Activated CD4-positive, alpha-beta T cell treated with anti-CD3 and anti-CD28 coated beads, Interleukin-10, Interleukin-2, amounts not matched to agents 100 ng/mL and 50 ng/mL, durations not matched to agents 16 hours and 8 hours (primary cell): ENCODE measurements at places on chromosomes 12 and 14.

GRCh38 chr12:49487605-49488004 is 51.2 kb upstream of the KCNH3 start:
- no peak for DNase-seq

DNA sequence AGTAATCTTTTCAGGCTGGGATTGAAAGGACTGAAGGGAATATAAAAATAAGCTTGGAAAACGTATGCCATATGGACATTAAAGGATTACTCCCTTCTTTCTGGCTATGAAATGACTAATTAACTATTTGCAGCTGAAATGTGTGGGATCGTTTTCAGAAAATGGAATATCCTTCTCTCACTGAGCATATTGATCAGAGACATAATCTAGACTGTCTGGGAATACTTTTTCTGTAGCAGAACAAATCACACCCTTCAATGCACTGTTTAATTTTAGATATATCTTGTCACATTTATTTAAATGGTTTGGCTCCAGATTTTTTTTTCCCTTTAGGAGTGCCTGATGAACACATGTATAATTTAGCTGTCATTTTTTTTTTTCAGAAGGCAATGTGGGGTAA is 10.8 kb upstream of the ACTR10 start:
- no peak for DNase-seq

- no peak for DNase-seq
Observed at GRCh38 chr12:122063694-122064024, 14.9 kb upstream of the MLXIP start.

DNA sequence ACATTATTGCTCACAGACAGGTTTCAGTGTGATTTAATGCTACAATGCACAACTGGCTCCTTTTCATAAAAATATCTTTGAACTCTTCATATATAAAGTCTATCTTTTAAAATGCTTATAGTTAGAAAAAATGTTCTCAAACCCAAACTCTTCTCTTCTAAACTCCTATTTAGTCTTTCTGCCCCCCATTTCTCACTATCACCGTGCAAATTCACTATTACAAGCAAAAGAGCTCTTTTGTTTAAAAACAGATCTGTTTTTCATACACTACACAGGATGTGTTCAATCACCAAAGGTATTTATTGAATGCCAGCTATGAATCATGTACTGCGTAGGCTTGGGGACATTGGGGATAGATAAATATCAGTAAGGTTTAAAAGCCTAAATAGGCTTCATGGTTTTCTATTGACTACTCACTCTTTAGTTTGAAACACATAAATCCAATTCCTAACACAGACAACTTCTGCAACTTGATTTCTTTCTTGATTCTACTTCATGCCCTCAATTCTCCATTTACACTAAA is 692.3 kb downstream of the C12orf50 start:
- no peak for DNase-seq

- DNase-seq = no peak
Observed at GRCh38 chr12:107564946-107565345, 120.7 kb upstream of the PWP1 start.

- DNase-seq = no peak
Observed at GRCh38 chr14:46322076-46322475, 329.5 kb downstream of the RPL10L start.

DNA sequence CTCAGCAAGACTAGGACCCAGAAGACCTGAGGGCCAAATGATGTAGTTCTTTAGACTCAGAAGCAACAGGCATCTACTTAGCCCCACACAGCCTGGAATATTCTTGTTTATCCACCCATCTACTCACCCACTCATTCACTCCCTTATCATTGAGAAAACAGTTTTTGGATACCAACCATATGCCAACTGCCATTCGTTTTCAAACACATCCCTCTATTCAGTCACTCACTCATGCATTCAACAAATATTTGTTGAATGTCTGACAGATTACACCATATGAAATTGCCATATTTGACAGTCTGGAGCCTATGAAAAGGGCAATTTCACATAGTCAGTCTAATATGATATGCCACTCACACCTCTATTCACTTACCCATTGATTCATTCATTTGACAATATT is 103.2 kb downstream of the NT5DC3 start:
- DNase-seq = no peak

DNA sequence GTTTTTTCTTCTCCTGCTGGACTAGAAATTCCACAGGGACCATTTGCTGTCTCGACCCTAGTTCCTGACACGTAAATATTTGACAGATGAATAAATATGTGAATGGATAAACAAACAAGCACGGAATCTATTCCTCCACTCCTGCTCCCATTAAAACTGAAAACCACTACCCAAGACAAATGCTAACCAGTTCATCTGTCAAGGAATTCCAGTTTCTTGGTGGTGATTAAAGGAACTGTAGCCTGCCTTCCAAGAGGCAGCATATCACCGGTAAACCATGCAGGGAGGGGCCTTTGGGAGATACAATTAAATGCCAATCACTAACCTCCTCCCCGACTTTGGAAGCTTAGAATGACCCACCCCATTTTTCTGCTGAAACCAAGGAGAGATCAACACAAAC is 95.4 kb downstream of the TTC7B start:
- DNase-seq = no peak

DNA sequence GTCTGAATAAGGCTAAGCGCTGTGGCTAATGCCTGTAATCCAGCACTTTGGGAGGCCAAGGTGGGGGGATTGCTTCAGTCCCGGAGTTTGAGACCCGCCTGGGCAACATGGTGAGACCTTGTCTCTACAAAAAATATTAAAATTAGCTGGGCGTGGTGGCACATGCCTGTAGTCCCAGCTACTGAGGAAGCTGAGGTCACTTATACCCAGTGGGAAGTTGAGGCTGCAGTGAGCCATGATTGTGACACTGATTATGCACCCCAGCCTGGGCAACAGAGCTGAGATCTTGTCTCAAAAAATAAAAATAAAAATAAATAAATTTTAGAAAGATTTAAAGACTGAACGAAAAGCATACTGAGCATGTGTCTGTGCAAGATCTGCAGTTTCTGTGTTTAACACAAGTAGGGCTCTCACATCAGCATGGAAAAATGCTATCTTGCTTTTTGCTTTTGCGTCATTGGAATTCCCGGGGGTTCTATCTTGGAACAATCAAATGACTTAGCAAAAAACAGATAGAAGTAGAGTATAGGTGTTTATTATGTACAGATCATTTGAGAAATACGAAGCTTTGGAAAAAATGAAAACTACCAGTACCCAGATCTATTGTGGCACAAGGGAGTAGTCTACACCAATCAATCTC is 161.9 kb downstream of the CAPZA3 start:
- DNase-seq = no peak

DNA sequence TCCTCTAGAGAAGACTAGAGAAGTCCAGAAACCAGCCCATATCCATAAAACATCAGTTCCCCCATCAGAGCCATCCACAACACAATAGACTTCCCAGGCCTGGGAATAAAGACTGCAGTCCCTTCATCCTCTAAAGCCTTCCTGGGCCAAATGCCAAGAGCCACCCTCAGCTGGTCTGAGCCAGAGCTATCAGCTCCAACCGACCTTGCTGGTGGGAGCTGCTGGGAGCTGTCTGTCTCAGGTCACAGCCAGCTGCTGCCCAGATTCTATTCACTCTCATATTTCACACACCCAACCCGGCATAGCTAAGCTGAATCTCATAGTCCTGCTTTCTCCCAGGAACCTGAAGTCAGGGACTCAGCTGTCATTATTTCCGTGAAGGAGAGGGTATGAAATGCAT is 10.9 kb upstream of the TFCP2 start:
- DNase-seq = no peak

GRCh38 chr12:93081810-93082165 is 152.7 kb upstream of the EEA1 start:
- DNase-seq = no peak

GRCh38 chr14:105682956-105683570 is 156.7 kb downstream of the TMEM121 start:
- no peak for DNase-seq

DNA sequence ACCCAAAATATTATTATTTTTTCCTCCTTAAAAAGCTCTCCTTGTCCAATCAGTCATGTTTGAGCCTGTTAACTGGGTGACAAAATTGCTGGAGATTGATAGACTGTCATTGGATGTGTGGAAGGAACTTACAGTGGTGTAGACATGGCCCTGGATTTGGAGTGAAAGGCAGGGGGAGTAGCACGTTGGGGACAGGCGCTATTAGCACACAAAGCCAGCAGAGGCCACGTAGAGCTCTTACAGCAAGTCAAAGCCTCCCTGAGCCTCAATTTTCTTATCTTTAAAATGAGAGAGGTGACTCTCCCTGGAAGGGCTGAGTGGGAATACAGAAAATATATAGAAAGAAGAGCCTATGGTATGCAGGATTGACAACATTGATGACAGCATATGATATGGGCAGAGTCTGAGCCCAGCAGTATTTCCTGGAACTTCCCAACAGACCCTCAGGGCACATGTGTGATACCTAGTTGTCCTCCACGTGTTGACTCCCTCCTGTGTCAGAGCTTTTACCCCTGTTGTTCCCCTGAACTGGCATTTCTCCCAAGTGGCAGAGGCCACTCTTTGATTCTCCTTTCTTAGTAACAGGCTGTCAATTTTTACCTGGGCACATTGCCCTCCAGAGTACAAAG is 504.9 kb downstream of the VRK1 start:
- DNase-seq = no peak

DNA sequence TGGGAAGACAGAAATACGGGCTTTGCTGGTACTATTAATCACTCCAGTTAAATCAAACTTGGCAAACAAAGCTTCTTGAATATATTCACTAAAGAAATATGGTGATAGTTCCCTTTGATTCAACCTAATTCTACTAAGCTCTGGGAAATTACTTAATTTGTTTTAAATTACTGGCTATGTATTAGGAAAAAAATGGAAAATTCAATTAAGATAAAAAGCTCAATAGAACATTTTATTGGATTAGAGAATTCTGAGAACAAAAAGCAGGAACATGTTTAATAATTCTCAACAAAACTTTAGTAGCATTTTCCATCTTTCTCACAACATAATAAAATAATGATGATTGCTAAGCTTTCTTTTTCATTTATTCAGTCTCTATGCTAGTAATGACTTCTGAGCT is 30.2 kb downstream of the BDKRB1 start:
- DNase-seq = no peak

GRCh38 chr12:14956024-14956891 is 5.1 kb downstream of the ARHGDIB start:
- peak; percentile 79 for DNase-seq

DNA sequence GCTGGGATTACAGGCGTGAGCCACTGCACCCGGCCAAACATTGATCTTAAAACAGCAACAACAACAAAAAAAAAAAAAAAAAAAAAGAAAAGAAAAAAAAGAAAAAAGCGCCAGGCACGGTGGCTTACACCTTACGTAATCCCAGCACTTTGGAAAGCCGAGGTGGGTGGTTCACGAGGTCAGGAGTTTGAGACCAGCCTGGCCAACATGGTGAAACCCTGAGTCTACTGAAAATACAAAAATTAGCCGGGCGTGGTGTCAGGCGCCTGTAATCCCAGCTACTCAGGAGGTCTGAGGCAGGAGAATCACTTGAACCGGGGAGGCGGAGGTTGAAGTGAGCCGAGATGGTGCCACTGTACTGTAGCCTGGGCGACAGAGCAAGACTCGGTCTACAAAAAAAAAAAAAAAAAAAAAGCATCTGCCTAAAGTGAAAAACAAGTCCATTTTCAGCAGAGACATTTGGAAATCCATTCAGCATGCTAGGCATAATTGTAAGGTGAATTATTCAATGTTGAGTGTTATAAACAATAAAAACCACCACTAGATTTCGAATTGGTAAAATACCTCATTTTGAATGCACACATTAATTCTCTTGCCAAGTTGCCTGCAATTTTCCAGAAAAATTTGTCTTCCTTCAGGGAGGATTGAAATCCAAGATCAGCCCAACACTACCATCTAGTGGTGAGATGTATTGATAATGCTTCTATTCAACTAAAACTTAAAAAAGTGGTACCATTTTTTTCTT is 8.0 kb upstream of the CERS5 start:
- DNase-seq = peak; percentile 44

DNA sequence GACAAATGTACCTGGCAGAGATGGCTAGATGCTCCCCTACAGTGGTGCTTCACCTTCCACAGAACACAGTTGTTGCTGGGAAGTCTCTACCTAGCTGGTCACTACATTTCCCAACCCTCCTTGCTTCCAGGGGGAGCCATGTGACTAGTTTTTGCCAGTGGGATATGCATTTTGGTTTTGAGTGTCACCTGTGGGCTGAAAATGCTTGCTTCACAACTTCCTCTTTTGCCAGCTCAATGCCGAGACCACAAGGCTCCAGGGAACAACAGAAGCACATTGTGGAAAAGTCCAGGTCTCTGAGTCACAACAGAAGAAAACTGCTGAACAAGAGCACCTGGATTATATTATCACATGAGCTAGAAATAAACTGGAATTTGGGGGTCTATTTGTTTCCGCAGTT is 48.5 kb upstream of the ARHGAP5 start:
- DNase-seq = no peak

DNA sequence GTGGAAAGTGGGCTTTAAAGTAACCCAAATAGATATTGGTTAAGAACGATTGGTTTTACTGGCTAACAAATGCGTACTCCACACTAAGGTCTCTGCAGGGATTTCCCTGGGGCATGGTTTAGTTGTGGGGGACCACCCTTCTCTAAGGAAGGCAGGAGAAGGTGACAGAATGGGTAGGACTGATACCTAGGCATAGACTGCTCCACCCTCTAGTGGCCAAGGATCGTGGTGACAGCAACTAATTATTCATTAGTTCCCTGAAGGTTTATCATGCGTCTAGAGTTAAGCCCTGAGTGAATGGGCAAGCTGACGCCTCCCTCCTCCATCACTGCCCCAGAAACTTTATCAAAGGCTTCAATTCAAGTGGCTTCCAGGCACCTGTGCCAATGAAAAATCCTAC is 9.1 kb downstream of the FAM181A start:
- DNase-seq = peak; percentile 43

DNA sequence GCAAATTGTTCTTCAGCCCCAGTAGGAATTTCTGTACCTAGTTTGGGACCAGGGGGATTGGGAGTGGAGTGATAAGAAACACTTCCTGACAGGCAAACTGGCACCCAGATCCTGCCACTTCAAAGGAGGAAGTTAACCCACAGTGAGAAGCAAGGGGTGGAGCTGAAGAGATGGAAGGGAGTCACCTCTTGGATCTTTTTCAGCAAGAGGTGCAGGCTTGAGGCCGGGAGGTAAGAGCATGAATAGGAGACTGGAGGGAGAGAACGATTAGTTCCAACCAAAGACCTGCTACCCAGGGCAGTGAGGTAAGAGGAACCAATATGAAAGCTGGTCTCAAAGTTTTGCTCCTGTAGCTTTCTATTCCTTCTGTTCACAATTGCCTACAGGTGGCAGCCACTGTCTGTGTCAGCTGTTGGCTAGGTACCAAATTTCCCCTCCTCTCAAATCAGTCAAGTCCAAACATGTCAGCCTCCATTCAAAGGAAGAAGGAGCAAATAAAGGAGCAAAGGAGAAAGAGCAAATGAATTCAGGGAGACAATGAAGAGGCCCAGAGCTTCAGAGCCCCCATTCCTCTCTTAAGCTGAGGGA is 14.9 kb upstream of the TAC3 start:
- DNase-seq = no peak

DNA sequence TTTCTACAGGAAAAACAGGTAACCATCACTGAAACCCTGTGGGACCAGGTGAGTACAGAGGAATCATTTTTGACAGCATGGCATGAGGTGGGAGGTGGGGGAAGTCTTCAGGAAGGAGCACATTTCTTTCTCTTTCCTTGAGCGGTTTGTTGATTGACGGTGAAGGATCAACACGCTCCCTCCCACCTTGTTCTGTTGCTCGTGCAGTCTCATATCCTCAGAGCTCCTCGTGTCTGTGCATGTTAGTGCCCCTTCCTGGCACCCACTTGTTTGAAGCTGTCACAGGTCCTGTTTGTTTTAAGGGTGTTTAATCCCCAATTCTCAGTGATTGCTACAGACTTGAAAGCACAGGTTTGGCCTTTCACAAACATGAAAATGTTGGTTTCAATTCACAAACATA is 4.4 kb downstream of the C12orf54 start:
- DNase-seq = no peak
